ENCODE measurements at places on chromosomes 7 and 10.

- no peak for DNase-seq
These were observed 29.8 kb downstream of the NRP1 start for GRCh38 chr10:33304423-33305225.

DNA sequence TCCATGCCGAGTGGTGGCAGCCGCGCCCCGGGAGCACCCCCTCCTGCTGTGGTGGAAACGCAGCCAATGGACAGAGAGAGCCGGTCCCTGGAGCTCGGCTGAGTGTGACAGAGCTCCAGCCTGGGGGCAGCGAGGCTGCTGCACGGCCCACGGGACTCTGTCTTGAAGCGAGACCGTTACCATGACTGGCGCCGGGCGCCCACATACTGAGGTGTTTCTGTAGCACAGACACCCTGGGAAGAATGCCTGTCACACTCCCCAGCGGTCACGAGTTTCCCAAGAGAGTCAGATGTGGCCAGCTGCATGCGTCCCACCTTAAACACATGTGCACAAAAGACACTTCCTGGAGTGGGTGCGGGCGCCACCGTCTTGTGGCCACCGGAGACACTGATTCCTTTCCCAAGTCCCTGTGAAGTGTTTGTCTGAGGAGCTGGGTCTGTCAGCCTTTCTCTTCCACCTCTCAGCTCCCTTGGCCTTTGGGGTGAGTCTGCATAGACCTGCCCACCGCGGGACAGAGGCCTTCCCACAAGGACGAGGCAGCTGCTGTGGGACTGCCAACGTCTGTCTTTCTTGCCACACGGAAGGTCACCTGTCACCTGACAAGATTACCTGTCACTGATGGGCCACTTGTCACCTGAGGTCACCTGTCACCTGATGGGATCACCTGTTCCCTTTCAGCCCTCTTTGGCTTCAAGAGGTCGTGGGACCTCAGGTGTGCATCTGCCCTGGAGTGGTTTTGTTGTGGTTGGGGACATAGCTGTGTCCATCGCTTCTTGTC lies 94.6 kb downstream of the DNAJB6 start:
- DNase-seq: peak; percentile 13

GRCh38 chr7:28408960-28409715 lies 3.2 kb upstream of the CREB5 start:
- DNase-seq: peak; percentile 81

- DNase-seq: no peak
These were observed 85.9 kb upstream of the AGBL3 start for GRCh38 chr7:134900166-134900982.

DNA sequence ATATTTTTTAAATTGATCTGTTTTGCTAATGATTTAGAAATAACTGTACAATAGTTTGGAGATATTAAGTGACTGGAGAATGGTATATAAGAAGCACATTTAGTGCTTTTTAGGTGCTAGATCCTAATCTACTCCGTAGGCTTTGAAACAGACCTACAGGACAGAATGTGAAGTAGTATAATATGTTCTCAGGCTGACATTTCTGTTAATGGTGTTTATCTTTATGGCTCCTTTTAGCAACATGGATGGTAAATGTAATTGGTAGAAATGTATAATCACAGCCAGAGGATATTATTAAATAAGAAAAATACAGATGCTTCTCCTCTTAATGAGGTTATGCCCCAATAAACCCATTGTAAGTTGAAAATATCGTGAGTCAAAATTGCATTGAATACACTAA lies 30.6 kb upstream of the CCDC7 start:
- DNase-seq: no peak

- no peak for DNase-seq
These were observed 26.9 kb downstream of the EPDR1 start for GRCh38 chr7:37947138-37947940.

DNA sequence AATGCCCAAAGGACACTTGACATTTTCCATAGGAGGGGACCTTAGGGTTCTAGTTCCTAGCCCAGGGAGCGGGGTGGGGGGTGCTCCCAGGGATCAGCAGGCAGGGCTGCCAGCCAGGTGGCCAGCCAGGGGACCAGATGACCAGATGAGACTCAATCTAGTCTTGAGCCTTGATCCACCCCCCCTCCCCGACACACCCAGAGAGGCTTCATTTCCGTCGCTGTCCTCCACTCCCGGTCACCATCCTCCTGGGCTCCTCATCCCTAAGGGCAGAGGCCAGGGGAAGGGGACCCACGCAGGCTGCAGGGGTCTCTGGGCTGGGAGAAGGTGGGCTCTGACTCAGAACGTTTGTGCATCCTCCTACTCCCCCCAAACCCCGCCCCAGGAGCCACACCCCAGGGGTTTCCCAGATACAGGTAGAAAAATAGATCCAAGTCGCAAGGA lies 1.0 kb downstream of the STX1A start:
- DNase-seq: no peak

GRCh38 chr7:68823996-68824780 lies 774.1 kb upstream of the AUTS2 start:
- DNase-seq: no peak

GRCh38 chr10:116733566-116733965 lies 8.8 kb downstream of the HSPA12A start:
- no peak for DNase-seq

- peak; percentile 86 for DNase-seq
These were observed 71.1 kb downstream of the FIGNL1 start for GRCh38 chr7:50379082-50379481.

DNA sequence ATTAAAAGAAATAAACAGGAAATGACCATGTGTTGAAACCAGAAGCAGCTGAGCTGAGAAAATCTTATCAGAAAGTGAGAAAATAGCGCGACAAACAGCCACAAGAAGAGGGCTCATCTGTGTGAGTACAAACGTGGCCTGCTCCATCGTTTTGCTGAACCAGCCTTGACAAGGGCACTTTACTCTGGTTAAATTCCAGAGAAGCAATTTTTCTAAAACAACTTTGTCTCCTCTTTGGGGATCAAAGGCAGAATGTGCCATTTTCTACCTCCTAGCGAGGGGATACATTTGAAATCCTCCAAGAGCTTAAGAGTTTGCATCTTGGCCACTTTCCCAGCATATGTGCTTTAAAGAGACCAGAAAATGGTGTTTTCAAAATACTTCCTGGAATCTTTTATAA lies 51.3 kb upstream of the VIPR2 start:
- no peak for DNase-seq

GRCh38 chr10:91198781-91199180 lies 21.7 kb upstream of the PCGF5 start:
- no peak for DNase-seq

GRCh38 chr7:151937286-151937685 lies 19.0 kb upstream of the GALNTL5 start:
- DNase-seq: no peak

- DNase-seq: no peak
These were observed 91.6 kb downstream of the DNMBP start for GRCh38 chr10:99917963-99918825.

DNA sequence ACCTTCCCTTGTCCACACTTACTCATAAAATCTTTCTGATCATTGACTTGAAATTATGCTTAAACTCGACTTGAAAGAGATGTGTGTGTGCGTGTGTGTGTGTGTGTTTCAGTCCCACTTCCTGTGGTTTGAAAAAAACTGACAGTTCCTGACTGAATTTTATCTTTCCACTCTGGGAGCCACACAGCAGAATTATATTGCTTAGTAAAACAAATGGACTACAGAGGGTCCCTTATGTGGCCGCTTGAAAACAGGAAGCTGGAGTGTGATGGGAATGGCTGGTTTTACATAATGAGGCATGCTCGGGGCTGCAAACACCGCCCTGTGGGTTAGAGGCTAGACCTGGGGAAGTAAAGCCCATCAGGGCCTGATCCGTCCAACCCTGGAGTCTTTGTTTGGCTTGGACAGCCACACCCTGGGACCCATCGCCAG lies 54.8 kb downstream of the LYZL1 start:
- DNase-seq: no peak

GRCh38 chr7:5614600-5614999 lies 166.9 kb downstream of the RNF216 start:
- no peak for DNase-seq

- DNase-seq: no peak
These were observed 221.1 kb downstream of the EBF3 start for GRCh38 chr10:129742742-129743550.

- DNase-seq: no peak
These were observed 159.8 kb downstream of the WNT2 start for GRCh38 chr7:117163101-117163500.

GRCh38 chr7:54860003-54860775 lies 101.2 kb upstream of the SEC61G start:
- peak; percentile 47 for DNase-seq

DNA sequence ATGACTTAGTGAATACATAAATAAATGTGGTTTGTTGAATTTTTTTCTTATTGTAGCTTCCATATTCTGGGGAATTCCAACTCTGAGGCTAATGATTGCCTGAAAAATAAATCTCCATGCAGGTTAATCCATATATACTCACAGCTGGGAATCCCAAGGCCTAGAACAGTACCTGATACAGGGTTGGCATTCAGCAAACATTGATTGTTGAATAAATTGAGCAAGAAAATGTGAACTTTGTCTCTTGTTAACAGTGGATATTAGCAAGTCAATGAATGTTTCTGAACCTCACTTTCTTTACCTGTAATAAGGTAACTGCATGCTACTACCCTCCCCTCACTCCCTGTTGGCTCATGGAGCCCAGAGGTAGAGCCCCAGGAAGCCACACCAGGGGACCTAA lies 253.6 kb upstream of the AOAH start:
- DNase-seq: no peak

- DNase-seq: no peak
These were observed 91.5 kb upstream of the THSD7A start for GRCh38 chr7:11923376-11923930.

DNA sequence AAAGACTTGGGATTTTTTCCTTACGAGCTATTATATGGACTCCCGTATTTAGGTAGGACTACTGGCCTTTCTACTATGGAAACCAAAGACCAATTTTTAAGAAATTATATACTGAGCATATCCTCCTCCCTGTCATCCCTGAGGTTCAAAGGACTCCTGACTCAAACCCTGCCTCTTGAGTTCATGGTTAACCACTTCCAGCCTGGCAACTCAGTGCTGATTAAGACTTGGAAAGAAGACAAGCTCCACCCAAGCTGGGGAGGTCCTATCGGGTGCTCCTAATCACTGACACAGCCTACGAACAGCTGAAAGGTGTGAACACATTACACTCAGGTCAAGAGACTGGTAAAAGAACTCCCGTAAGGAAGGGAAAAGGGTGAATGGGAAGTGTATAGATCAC lies 66.8 kb downstream of the LYZL2 start:
- DNase-seq: no peak

DNA sequence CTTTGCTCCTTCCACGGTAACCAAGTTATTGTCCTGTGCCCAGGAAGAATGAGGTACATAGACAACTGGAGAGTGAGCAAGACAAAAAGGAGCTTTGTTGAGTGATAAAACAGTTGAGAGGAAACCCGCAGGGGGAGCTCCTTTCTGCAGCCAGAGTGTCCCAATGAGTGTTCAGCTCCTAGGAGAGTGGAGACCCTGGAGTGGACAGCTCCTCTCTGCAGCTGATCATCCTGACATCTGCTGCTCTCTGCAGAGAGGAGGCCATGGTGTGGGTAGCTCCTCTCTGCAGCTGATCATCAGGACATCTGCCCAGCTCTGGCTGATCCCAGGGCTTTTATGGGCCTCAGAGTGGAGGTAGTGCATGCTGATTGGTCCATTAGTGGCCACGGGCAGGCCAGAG lies 53.4 kb upstream of the PCDH15 start:
- no peak for DNase-seq

- DNase-seq: no peak
These were observed 528.7 kb upstream of the IGFBP3 start for GRCh38 chr7:46449743-46450142.
